Activated naive CD4-positive, alpha-beta T cell treated with anti-CD3 and anti-CD28 coated beads for 36 hours (primary cell): ENCODE measurements at places on chromosomes 11 and 22. TPM values are rescaled to one million over a fixed set of nuclear protein-coding genes. Genes with fewer than 3 reads are reported as not detected.

- no peak for DNase-seq
Observed at GRCh38 chr22:43968614-43969013, 13.4 kb downstream of the SAMM50 start.

OR2AG2 gene
- total RNA-seq = 0.05 TPM

- DNase-seq = no peak
Observed at GRCh38 chr11:132848336-132848735, 684.0 kb downstream of the OPCML start.

DNA sequence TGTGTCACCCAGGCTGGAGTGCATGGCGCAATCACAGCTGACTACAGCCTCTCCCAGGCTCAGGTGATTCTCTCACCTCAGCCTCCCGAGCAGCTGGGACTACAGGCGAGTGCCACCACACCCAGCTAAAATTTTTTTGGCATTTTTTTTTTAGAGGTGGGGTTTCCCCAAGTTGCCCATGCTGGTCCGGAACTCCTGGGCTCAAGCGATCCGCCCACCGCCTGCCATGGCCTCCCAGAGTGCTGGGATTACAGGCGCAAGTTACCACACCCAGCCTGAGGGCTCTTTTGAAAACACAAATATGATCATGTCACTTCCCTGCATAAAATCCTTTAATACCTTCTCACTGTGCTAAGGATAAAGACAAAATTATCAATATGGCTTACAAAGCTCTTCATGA lies 88.1 kb downstream of the MAML2 start:
- DNase-seq = no peak

DNA sequence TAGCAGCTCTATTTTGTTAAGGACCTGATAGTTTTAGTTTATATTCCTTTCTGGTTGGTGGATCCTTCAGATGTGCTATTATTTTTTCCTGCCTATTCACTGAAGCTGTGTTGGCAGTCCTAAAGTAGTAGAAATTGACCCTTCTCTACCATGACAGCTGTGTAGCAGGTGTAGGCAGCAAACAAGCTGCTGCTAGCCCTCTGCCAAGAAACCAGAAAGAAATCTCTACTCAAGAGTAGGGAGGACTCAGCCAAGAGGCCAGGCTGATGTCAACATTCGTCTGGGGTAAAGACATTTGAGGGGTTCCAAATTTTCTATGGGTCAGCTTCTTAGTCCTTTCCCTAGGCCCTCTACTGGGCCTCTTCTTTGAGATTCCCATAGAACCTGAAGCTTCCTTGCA lies 51.2 kb downstream of the CSTF3 start:
- no peak for DNase-seq

GGT5 gene
- total RNA-seq = not detected

GRCh38 chr11:65491614-65492386 lies 7.0 kb upstream of the MALAT1 start:
- DNase-seq = no peak

DNA sequence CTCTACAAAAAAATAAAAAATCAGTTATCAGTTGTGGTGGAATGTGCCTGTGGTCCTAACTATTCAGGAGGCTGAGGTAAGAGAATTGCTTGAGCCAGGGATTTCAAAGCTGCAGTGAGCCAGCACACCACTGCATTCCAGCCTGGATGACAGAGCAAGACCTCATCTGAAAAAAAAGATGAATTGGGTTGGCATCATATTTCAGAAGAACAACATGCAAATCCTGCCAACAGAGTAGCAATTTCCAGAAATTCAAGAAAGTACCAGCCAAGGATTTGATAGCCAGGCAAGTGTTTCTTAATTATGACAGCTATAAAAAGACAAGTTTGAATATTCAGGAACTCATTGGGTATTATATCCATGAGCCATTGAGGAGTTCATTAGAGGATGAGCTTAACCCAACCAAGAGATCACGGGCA lies 75.2 kb downstream of the USP47 start:
- no peak for DNase-seq

TPP1 gene
- total RNA-seq = 28.5 TPM

CCDC116 gene
- 0.19 TPM for total RNA-seq

- DNase-seq = peak; percentile 78
Observed at GRCh38 chr22:20464096-20464614, 26.5 kb upstream of the SCARF2 start.

OR51F1 gene
- not detected for total RNA-seq

ESAM gene
- 1.0 TPM for total RNA-seq

OPCML gene
- not detected for total RNA-seq

HPX gene
- total RNA-seq = not detected

SAAL1 gene
- 36.4 TPM for total RNA-seq

- DNase-seq = no peak
Observed at GRCh38 chr11:41579546-41579945, 120.1 kb upstream of the LRRC4C start.

DEUP1 gene
- total RNA-seq = not detected

PRR5 gene
- 10.2 TPM for total RNA-seq

GRCh38 chr11:110152199-110152598 lies 59.0 kb downstream of the ZC3H12C start:
- no peak for DNase-seq

DNA sequence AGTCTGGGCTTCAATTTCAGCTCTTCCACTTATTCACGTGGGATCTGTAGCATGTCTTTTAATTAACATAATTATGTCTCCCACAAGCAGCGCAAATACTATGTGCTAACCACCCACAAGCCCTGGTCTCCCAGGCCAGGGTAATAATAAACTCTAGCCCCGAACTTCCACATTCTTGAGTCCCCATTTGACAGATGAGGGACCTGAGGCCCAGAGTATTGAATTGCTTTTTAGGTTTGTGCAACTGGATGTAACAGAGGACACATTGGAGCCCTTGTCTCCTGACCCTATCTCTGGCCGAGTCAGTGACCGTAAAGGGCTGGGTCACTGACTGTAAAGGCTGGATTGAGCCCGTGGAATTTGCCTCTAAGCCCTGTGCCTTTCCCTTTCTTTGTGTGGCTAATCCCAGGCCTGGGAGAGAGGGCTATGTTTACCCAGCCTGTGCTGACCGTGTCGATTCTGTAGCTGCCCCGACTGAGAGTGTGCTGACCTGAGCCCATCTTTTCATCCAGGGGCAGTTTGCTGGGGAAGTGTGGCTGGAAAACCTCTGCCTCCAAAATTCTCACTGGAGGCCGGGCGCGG lies 3.9 kb downstream of the CRYBB2 start:
- DNase-seq = no peak

- DNase-seq = peak; percentile 37
Observed at GRCh38 chr11:14374922-14375830, 16.2 kb upstream of the RRAS2 start.

MRGPRX4 gene
- not detected for total RNA-seq

DNA sequence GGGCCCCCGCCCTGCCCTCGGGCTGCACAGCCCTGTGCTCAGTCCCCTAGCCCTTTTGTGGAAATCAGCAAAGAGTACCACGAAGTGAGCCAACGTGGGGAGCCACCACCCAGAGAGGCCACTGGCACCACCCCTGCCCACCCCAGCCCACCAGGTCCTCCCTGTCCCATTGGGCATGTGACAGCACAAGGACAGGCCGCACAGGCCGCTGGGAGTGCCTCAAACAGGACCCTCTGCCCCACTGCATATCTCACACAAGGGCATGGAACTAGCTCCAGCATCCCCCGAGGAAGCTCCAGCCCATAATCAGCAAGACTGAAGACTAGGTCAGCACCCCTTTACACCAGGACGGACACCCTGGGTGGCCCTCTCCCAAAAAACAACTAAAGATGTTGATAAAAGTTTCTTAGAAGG lies 29.7 kb downstream of the GNB1L start:
- DNase-seq = no peak

GRCh38 chr11:110897035-110897434 lies 184.8 kb upstream of the ARHGAP20 start:
- DNase-seq = no peak

- DNase-seq = no peak
Observed at GRCh38 chr22:18029686-18030267, 5.4 kb upstream of the MICAL3 start.

DNA sequence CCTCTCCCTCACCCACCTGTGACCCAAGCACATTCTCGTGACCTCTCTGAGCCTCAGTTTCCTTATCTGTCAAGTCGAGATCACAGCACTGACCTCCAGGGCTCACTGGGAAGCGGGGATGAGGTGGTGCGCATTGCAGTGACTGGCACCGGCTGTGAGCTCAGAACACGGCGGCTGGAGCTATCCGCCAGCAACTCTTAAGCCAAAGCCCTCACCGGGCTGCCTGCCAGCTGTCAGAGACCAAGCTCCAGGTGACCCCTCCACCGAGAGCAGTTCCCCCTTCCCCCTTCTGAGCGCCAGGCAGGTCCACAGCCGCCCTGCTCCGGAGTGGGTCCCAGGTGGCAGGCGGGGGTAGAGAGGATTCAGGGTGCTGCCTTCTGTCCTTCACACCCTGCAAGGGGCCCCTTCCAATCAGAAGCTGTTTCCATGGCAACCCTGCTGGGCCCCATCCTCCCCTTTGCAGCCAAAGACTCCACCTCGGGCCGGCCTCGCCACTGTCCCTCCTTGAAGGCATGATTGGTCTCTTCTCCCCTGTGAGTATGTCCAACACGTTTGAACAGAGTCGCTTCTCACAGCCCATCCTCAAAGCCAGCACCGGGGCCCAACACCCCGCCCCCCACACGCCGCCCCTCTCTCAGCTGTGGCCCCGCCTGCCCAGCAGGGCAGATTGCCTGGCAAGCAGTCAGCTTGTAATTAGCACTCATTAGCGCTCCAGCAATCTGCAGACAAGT lies 98.7 kb downstream of the WNT7B start:
- DNase-seq = no peak

DNA sequence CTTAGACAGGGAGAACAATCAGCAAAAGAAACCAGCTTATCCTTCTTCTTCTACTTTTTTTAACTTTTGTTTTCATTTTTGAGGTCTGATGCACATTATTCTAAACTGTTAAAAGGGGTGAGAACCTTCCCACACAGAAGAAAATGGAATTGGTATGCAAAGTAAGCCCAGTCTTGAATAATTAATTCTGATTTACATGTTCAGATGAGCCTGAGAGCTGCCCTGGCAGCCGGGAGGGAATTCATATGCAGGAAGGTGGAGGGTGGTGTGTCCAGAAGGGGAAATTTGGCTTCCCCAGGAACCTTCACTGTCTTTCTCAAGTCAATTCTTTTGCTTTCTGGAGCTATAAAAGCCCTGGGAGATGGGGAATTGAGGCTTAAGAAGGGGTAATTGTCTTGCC lies 181.0 kb downstream of the INSC start:
- no peak for DNase-seq

DNA sequence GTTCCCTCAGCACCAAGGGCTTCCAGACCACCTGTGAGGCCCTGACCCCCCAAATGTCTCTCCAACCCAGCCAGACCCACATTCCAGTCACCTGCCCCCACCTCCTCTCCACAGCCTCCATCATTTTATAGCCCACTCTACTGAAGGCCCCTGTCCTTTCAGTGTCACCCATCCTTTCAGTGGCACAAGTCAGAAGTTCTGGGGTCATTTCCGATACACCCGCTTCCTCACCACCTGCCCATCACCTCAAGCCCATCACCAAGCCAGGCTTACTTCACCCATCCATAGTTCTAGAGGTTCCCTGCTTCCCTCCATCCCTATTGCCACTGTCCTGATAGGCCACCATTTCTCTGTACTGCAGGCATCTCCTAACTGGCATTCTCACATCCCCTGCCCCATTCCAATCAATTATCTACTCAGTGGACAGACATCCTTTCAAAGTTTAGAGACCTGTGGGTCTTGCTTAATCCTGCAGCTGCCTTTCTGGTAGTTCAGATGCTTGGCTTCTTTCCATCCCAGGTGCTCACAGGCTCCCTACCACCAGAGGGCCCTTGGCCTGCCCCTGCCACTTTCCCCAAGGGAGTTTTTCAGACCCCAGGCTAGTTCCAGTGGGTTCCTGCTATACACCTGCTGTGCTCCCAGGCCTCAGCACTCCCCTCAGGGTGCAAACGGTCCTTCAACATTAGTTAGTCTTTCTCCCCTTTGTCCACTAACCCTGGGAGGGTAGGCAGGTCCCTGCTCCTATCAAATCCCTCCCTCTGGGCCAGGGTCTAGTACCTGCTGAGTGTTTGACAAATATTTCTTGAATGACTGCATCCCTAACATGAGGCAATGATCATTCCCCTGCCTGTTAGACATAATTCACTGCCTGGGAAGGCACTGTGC lies 7.6 kb downstream of the KCNQ1OT1 start:
- no peak for DNase-seq

SDF2L1 gene
- 21.7 TPM for total RNA-seq

OR51B4 gene
- total RNA-seq = not detected

MMP8 gene
- not detected for total RNA-seq

RAB1B gene
- total RNA-seq = 115 TPM

- no peak for DNase-seq
Observed at GRCh38 chr11:11057472-11057854, 199.6 kb upstream of the ZBED5 start.

RHOD gene
- 0.64 TPM for total RNA-seq

DNA sequence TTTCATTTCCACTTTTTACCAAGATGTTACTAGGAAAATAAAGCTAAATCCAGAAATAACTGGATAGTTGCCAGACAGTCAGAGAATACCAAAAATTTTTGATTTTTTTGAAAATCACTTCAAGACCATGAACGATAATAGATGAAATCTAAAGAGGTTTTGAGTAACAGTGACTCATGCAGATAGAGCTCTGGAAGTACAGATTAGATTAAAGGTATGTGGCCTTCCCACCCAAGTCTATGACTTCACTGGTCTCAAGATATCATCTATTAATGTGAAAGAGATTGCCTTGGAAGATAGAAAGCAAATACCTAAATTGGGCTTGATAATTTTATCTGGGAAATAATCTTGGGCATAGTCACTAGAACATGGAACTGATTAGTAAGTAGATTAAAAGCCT lies 415.9 kb downstream of the METTL15 start:
- DNase-seq = no peak

MTA2 gene
- 191 TPM for total RNA-seq

DNA sequence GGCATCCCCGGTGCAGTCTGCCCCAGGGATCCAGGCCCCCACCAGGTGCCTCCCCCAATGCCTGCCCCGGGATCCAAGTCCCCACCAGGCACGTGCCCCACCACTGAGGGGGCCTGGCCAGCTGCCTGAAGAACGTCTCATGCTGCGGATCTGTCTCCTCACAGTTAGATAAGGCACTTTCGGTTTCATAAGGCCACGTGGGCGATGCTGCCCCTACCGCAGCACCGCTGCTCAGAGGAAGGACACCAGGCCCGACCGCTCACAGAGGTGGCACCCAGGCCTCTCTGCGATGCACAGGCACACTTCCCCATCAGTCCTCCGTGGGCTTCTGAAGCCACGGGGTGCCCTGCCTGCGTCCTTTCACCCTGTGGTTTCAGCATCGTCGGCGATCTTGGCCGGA lies 68.1 kb upstream of the BID start:
- peak; percentile 28 for DNase-seq

DNA sequence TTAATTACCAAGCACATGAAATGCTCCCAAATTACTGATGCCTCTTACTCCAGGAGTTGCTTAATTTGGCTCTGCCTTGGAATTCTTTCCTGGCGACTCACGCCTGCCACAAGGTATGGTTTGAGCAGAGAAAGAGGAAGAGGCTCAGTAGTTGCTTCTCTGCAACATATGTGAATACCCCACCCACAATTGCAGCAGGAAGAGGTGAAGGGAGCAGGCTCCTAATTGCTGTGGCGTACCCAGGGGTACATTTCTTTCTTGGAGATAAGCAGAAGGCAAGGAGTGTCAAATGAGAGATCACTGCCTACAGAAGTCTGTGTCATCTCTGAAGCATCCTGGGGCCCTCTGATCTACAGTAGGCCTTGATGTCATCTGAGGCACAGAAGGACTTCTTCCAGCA lies 10.6 kb upstream of the NNMT start:
- no peak for DNase-seq
